Left ventricle myocardium inferior (tissue), 1 donor: ENCODE measurements at places on chromosomes 4 and X. TPM values are rescaled to one million over a fixed set of nuclear protein-coding genes. Genes with fewer than 3 reads are reported as not detected.

IL2 gene
- total RNA-seq: not detected

MAGEA8 gene
- not detected for total RNA-seq

PNMA5 gene
- total RNA-seq: not detected

ATOH1 gene
- not detected for total RNA-seq

CENPVL3 gene
- not detected for total RNA-seq

PCDH10 gene
- 0.14 TPM for total RNA-seq

OTUD6A gene
- not detected for total RNA-seq

DNA sequence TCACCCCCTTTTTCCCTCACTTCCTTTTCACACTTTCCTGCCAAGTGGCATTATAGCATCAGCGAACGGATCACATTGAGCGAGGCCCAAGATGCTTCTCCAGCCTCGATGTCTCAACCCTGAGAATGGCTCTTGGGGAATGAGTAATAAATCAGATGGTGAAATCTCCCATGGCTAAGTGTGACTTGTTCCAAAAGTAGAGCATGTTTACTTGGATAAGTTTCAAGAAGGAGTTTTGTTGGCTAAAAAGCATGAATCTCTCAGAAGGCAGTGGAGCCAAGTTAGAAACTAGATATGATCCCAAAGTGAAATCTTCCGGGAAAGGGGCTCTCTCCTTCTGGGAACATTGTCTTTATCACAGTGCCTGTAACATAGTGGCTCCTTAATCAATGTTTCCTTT, 316.3 kb downstream of the CAMK2D start:
- DNase-seq: peak; percentile 38
- H3K4me3 ChIP-seq: no peak overlapping the region
- H3K27ac ChIP-seq: peak overlapping the region; percentile 80
- H3K36me3 ChIP-seq: no peaks in the 10 kb centered on the region

DNA sequence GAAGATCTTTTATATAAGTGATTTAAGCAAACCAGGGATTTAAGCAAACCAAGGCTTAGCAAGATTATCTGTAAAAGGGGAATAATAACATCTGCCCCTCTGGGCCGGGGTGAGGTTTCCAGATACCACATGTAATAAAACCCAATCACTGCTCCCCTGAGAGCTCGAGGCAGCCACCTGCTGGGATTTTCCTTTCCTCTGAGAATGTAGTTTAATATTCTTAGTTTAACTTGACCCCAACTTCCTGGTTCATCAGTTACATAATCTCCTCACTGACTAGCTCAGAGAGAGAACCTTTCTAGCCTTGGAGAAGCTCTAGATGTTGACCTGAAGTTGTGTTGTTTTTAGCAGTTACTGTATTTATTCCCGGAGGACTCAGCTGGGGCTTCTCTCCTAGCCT, 322.4 kb downstream of the ARHGAP10 start:
- H3K4me3 ChIP-seq: no peak overlapping the region
- DNase-seq: no peak
- H3K27ac ChIP-seq: peak overlapping the region; percentile 90
- no peaks in the 10 kb centered on the region for H3K27me3 ChIP-seq

- no peaks in the 10 kb centered on the region for H3K36me3 ChIP-seq
- no peak for DNase-seq
- H3K27ac ChIP-seq: no peak overlapping the region
- H3K4me1 ChIP-seq: peaks cover 22% of the 10 kb centered on the region
Observed at GRCh38 chr4:101307899-101308298, 39.4 kb downstream of the PPP3CA start.

DNA sequence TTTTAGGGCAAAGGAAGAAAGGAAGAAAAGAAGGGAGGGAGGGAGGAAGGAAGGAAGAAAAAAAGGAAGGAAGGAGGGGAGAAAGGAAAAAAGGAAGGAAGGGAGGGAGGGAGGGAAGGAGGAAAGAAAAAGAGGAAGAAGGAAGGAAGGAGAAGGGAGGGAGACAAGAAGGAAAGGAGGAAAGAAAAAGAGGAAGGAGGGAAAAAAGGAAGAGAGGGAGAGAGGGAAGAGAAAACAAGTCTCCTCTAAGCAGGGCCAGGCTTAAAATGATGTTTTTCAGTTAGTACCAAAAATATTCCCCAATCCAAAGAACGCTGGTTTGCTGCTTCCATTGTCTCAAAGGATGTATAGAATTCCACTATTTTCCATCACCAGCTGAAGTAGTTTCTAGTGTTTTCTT, 2.0 kb downstream of the TIGD4 start:
- H3K27ac ChIP-seq: no peak overlapping the region
- no peak overlapping the region for H3K4me3 ChIP-seq
- no peaks in the 10 kb centered on the region for H3K36me3 ChIP-seq
- H3K27me3 ChIP-seq: no peaks in the 10 kb centered on the region

DNA sequence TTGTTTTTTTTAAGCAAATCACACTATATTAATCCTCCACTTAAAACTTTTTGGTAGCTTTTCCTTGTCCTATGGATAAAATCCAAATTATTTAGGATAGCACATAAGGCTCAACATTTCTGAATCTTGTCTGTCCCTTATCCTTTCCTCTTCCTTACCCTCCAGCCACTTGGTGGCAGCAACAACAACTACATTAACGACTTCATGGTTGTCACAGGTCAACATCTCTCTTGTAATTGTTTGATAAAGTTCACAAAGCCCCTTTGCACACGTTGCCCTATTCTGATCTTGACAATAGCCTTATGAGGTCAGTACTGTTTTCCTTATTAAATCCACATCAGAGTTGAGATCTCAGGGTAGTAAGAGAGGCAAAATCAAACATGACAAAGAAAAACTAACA, 269.0 kb upstream of the PABPC4L start:
- no peaks in the 10 kb centered on the region for H3K4me1 ChIP-seq
- DNase-seq: no peak
- no peak overlapping the region for H3K27ac ChIP-seq
- no peak overlapping the region for H3K4me3 ChIP-seq
- no peaks in the 10 kb centered on the region for H3K36me3 ChIP-seq
- no peaks in the 10 kb centered on the region for H3K27me3 ChIP-seq

GRCh38 chr4:78542373-78542772, 9.2 kb upstream of the ANXA3 start:
- H3K4me1 ChIP-seq: peaks cover 13% of the 10 kb centered on the region
- H3K27ac ChIP-seq: no peak overlapping the region
- no peaks in the 10 kb centered on the region for H3K36me3 ChIP-seq
- no peak overlapping the region for H3K4me3 ChIP-seq
- no peaks in the 10 kb centered on the region for H3K27me3 ChIP-seq
- DNase-seq: no peak

DNA sequence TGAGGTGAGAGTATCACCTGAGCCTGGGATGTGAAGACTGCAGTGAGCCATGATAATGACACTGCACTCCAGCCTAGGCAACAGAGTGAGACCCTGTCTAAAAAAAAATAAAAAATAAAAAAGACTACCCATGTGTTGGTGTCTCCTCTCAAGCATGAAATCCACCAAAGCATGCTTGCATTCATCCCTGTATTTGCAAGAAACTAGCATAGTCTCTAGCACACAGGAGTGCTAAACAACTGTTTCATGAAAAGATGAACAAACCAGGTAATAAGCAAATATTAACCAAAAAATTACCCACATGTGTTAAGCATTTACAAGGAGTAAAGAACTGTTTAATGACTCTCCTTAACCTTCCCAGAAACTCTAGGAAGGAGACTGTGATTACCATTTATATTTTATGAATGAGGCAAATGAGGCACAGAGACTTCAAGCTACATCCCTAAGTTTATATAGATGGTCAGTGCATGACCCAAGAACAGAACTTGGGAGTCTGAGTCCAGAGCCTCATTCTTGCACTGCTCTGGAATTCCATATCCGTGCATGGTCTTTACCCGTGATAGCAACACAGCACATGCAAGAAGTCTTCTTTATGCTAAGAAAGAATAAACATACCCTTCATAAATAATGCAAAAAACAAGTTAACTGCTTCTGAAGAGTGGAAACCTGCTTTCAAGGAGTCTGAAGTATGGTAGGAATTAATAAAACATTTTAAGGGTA, 186.1 kb upstream of the STS start:
- H3K4me3 ChIP-seq: no peak overlapping the region
- DNase-seq: no peak
- no peaks in the 10 kb centered on the region for H3K27me3 ChIP-seq
- H3K4me1 ChIP-seq: no peaks in the 10 kb centered on the region
- no peaks in the 10 kb centered on the region for H3K36me3 ChIP-seq

GRCh38 chr4:52196606-52197130, 145.6 kb downstream of the SPATA18 start:
- peaks cover 32% of the 10 kb centered on the region for H3K27me3 ChIP-seq
- H3K36me3 ChIP-seq: no peaks in the 10 kb centered on the region
- H3K4me1 ChIP-seq: peaks cover 8% of the 10 kb centered on the region

GRCh38 chr4:185998791-185999190, 70.2 kb upstream of the TLR3 start:
- no peaks in the 10 kb centered on the region for H3K27me3 ChIP-seq
- H3K4me1 ChIP-seq: peaks cover 22% of the 10 kb centered on the region
- H3K4me3 ChIP-seq: no peak overlapping the region
- DNase-seq: no peak

DNA sequence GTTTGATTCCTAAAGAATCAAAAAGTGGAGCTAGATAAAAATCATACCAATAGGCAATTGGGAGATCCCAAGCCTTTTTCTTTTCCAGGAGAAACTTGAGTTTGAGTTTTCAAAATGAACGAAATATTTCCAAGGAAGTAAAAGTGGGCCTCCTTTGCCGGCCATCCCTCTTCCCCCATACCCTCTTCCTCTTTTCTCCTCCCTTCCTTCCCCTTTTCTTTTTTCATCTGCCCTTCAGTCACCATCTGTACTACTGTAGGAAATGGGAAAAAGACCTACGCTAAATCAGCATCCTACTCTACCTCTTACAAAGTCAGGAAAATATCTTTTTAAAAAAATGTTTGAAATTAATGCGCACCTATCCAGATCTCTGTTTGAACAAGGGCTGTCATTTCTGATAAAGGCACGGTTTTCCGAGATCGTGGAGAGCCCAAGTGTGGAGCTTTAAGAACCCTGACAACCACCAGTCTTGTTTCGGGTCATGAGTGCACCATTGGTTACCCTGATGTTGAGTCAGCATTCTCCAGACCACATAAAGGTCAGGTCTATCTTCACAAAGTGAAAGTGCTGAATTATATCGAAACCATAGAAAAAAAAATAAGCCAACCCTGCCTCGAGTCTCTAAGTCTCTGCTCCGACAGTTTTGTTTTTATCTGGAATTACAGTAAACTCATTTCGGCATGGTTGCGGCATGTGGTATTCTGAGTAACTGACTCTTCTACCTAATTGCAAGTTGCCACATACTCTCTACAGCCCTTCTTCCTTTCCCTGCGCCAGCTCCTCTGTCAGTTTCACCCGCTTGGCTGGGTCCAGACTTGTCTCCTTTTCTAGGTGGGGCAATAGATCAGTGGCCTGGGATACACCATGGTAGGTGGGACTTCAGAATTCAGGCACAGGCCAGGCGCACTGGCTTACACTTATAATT, 140.2 kb upstream of the KLF3 start:
- H3K4me1 ChIP-seq: no peaks in the 10 kb centered on the region
- H3K27ac ChIP-seq: no peak overlapping the region
- no peaks in the 10 kb centered on the region for H3K36me3 ChIP-seq
- no peak overlapping the region for H3K4me3 ChIP-seq
- DNase-seq: no peak
- H3K27me3 ChIP-seq: no peaks in the 10 kb centered on the region

DNA sequence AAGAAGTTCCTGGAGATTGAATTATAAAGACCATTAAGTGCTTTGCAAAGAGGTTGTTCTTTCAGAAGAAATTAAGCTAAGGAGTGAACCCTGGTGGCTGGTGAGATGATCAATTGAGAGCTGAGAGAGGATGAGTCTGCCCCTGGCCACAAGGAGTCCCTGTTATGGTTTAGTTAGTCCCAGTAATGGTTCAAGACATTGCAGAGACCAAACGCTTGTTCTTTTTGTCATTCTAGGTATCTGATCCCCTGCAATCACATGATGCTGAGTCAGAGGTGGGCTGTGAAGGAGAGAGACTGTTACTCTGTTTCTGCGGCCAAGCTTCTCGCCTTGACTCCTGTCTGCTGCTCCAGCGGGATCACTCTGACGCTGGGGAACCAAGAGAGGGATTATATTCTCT, 114.5 kb downstream of the GATB start:
- no peaks in the 10 kb centered on the region for H3K27me3 ChIP-seq
- no peaks in the 10 kb centered on the region for H3K36me3 ChIP-seq
- H3K4me3 ChIP-seq: no peak overlapping the region
- DNase-seq: no peak
- H3K27ac ChIP-seq: no peak overlapping the region

- H3K27me3 ChIP-seq: no peaks in the 10 kb centered on the region
- H3K4me1 ChIP-seq: peaks cover 4% of the 10 kb centered on the region
- DNase-seq: no peak
- no peaks in the 10 kb centered on the region for H3K36me3 ChIP-seq
Observed at GRCh38 chr4:147707892-147708672, 23.8 kb upstream of the ARHGAP10 start.

DNA sequence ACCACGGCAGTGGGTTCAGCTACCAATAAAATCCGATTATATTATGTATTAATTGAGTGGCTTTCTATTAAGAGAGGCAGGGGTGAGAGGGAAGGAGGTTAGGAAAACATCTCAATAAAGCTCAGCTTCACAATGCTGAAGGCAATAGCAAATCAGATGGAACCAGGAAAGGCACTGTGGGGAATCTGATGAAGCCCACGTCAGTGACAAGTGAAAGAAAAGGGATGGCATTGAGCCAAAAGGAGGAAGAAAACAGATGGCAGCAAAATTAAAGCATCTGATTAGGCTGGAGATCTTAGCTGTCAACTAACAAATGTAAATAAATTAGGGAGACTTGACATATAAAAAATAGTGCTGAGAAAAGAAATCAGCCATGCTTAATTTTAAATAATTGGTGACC, 180.9 kb downstream of the RASL11B start:
- H3K27ac ChIP-seq: no peak overlapping the region
- no peaks in the 10 kb centered on the region for H3K36me3 ChIP-seq
- H3K4me3 ChIP-seq: no peak overlapping the region
- H3K4me1 ChIP-seq: no peaks in the 10 kb centered on the region

GRCh38 chr4:42673082-42673425, 16.1 kb upstream of the ATP8A1 start:
- peaks cover 13% of the 10 kb centered on the region for H3K4me1 ChIP-seq
- H3K27me3 ChIP-seq: no peaks in the 10 kb centered on the region
- peak overlapping the region; percentile 67 for H3K27ac ChIP-seq
- DNase-seq: peak; percentile 28
- no peaks in the 10 kb centered on the region for H3K36me3 ChIP-seq

- DNase-seq: no peak
- no peaks in the 10 kb centered on the region for H3K27me3 ChIP-seq
- peaks cover 15% of the 10 kb centered on the region for H3K36me3 ChIP-seq
- no peak overlapping the region for H3K4me3 ChIP-seq
- H3K4me1 ChIP-seq: peaks cover 18% of the 10 kb centered on the region
- no peak overlapping the region for H3K27ac ChIP-seq
Observed at GRCh38 chr4:183244019-183244418, 76.1 kb downstream of the CLDN22 start.

DNA sequence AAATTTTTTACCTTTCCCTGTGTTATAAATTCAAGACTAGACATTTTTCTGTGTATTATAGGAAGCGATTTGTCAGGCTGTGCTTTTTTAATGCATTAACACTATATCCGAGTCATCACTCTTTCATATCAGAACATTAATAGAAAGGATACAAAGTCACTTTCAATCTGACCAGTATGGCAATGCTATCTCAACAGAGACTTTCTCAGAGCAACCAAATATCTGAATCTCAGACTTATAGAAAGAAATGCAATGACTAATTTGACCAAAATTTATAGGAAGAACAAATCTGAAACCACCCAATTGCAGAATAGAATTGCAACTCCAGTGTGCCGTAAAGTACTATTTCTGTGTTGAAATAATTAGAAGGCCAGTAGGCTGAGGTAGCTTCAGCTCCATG, 473 bp upstream of the TKTL2 start:
- no peak overlapping the region for H3K27ac ChIP-seq
- no peaks in the 10 kb centered on the region for H3K27me3 ChIP-seq
- H3K36me3 ChIP-seq: no peaks in the 10 kb centered on the region
- no peak overlapping the region for H3K4me3 ChIP-seq

GRCh38 chr4:186500721-186501304, 54.6 kb downstream of the MTNR1A start:
- H3K27ac ChIP-seq: no peak overlapping the region
- peaks cover 17% of the 10 kb centered on the region for H3K27me3 ChIP-seq
- no peaks in the 10 kb centered on the region for H3K4me1 ChIP-seq
